Endothelial cell (in vitro differentiated cells): ENCODE measurements at places on chromosomes 6 and 20. TPM values are rescaled to one million over a fixed set of nuclear protein-coding genes. Genes with fewer than 3 reads are reported as not detected.

Gene EPHA7
- 12.1 TPM for total RNA-seq

DNA sequence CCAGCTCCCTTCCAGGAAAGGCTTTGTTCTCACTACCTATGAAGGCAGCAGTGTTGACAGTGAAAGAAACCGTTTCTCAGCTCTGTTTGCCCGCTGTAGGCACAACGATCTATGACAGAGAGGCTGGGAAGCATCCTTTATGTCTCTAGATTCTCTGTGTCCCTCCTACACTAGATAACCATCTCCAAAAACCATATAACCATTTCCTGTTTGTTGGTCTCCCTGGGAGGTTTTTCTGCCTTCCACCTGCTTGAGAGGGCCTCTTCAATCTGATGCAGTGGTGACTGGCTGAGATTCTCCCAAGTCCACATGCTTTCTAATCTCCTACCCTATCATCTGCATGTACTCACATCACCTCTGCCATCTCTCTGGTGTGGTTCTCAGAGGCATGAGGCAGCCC, 32.0 kb upstream of the TMEM217 start:
- H3K27me3 ChIP-seq = peaks cover 2% of the 10 kb centered on the region
- peaks cover 20% of the 10 kb centered on the region for H3K4me1 ChIP-seq
- peaks cover 28% of the 10 kb centered on the region for H3K36me3 ChIP-seq
- no peak for DNase-seq
- H3K27ac ChIP-seq = peak overlapping the region; percentile 67

GRCh38 chr6:28809947-28810658, 113.7 kb downstream of the TRIM27 start:
- no peak for DNase-seq
- peaks cover 45% of the 10 kb centered on the region for H3K4me1 ChIP-seq
- peaks cover 31% of the 10 kb centered on the region for H3K27me3 ChIP-seq
- no peaks in the 10 kb centered on the region for H3K36me3 ChIP-seq
- peak overlapping the region; percentile 76 for H3K4me3 ChIP-seq

Gene ZNF76
- 26.4 TPM for total RNA-seq

Gene MLIP
- total RNA-seq = not detected
